ACHN (cell line): ENCODE measurements at places on chromosomes 11 and 22.
A peak's percentile ranks its signal among the peaks of the same experiment; 100 is the strongest.

DNA sequence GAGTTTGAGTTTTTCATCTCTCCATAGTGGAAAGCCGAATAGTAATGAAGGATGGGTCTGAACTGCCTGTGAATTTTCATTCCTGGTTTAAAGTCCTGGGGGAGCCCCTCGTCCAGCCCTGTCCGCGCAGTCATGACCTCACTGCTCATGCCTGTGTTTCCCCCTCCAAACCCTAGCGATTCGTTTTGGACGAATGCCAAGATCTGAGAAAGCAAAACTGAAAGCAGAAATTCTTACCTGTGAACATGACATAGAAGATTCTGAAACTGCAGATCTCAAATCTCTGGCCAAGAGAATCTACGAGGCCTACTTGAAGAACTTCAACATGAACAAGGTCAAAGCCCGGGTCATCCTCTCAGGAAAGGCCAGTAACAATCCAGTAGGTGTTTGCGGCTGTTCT lies 30.5 kb downstream of the CDPF1 start:
- DNase-seq: no peak

- DNase-seq: no peak
Measured at GRCh38 chr11:44212128-44212527, 97.8 kb downstream of the ALX4 start.

DNA sequence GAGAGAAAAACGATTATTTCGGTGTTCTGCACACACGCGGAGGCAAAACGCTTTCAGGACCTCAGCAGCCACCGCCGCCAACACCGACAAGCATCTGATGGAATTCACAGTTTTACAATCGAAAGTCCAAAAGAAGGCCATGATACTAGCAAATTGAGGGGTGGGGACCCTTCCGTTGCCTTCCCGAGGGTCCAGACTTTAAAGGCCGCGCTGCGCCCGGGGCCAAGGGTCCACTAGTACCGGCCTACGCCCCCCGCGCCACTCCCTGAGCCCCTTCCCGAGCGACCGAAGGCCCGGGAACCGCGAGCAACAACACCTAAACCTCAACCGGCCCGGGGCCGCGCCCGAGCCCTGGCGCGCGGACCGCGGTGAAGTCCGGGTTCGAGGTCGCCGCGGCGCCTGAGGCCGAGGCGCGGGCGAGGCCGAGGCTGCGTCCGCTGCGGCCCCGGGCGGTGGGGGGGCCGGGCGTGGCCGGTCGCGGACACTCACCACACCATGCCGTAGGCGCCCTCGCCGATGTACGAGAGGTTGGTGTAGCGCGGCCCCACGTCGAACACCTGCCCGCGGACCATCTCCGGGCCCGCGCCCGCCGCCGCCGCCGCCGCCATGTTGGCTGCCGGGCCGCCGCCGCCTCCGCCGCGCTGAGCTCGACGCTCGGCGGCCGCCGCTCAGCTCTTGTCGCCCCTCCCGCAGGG lies 465 bp downstream of the MAPK1 start:
- DNase-seq: peak; percentile 21

DNA sequence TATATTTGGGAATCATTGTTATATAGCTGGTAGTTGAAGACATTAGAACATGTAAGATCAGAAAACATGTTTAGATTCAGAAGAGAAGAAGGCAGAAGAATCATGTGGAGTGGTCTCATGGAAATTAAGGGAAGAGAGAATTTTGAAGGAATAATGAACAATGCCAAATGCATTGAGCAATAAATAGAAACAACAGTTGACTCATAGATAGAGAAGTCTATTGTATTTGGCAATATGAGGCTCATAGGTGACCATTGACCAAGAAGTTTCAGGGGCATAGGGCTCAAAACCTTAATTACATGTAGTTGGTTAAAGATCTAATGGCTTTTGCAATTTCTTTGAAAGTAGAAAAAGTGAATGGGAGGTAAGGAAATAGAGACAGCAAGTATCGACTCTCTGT lies 123.9 kb downstream of the PAX6 start:
- no peak for DNase-seq

DNA sequence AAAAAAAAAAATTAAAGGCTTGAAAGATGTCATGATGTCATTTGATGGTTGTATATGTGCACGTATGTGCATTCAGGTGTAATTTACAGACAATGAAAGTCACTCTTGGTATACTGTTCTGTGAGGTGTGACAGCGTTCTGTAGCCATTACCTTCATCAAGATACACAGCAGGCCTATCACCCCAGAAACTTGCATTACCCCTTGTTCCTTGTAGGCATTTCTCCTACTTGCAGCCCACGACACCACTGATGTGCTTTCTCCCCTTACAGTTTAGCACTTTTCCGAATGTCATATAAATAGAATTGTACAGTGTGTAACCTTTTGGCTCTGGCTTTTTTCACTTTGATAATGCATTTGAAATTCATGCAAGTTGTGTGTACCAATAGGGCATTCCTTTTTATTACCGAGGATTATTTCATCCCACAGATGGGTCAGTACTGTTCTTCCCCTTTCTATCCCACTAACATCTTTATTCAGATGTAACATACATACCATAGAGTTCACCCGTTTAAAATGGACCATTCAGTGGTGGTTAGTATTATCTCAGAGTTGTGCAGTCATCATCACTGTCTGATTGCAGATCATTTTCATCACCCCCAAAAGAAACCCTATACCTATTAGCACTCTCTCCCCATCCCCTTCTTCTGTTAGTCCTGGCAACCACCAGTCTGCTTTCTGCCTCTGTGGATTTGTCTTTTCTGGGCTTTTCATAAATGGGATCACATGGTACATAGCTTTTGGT lies 30.3 kb downstream of the BCR start:
- no peak for DNase-seq

GRCh38 chr22:33658775-33659174 lies 261.5 kb downstream of the LARGE1 start:
- DNase-seq: no peak

- DNase-seq: no peak
Measured at GRCh38 chr11:45178890-45179671, 32.6 kb downstream of the PRDM11 start.

- no peak for DNase-seq
Measured at GRCh38 chr22:45319324-45319685, 9.6 kb downstream of the FAM118A start.

DNA sequence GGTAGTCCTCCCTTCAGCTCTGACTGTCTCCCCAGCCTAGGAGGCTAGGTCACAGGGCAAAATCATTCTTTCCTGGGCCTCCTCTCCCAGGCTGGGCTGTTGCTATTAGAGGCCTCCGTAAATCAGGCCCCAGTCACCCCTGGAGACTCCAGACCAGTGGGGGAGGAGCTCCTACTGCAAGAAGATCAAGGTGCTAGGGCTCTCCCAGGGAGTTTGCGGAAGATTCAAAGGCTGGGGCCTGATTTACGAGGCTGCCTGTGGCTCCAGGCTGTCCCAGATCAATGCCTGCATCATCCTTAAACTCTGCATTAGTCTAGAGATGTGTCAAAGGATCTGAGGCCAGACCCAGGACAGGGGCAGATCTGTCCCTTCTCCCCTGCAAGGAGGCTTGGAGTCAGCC lies 346.2 kb downstream of the TENM4 start:
- DNase-seq: no peak

- no peak for DNase-seq
Measured at GRCh38 chr11:93477684-93478234, 65.4 kb downstream of the SMCO4 start.

GRCh38 chr22:42343121-42343454 lies 72.6 kb upstream of the TCF20 start:
- DNase-seq: no peak

DNA sequence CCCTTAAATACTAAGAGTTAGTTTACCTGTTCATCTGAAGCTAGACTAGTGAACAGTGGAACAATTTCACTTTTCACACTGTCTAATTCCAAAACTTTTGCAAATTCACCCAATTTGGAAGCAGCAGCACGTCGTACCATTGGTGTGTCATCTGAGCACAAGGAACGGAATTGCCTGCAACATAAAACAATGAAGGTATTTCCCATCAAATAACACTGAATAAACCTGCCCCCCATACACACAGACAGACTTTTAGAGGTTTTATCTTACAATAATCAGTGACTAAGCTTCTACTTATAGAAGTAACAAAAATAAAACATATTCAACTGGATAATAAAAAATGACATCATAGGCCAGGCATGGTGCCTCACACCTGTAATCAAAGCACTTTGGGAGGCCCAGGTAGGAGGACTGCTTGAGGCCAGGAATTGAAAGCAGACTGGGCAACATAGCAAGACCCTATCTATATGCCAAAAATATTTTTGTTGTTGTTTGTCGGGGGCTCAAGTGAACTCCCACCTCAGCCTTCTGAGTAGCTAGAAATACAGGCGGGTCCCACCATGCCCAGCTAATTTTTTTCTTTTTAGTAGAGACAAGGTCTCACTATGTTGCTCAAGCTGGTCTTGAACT lies 6.3 kb downstream of the PPP2R1B start:
- no peak for DNase-seq

DNA sequence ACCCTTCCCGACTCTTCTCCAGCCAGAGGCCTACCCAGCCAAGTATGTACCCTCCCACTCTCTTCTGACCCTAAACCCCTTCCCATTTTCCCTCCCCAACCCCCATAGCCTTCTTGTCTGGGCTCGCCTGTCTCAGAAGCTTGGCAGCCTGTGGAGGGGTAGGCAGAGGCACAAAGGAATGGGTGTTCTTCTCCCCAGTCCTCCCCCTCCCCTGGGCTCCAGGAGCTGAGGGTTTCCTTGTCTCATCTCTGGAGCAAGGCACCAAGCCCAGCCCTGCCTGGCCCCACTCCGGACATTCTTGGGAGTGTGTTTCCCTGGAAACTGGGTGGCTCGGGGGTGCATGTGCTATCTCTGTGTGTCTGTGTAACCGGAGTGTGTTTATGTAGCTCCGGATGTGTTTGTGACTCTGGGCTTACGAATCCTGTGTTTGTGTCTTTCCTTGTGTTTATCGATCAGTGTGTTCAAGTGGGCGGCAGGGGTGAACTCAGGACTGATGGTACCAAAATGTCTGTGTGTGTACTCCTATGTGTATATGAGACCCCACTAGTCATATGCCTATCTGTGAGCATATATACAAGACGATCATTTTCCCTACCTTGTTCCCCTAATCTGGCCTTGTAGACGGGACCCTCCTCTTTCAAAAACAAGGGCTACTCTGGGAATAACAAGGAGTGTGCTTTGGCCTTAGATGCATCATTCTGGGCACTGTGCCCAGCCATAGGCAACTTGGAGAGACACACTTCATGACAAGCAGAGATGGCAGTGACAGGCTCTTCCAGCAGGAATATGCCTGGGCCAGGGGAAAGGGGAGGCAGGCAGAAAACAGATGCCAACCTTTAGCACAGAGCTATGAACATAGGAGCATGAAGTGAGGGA lies 10.9 kb downstream of the PHLDB1 start:
- no peak for DNase-seq
